ENCODE measurements at places on chromosomes 4 and X.

- no peak for DNase-seq
Measured at GRCh38 chr4:7978489-7978888, 38.8 kb upstream of the AFAP1 start.

GRCh38 chr4:77037736-77038135 lies 38.1 kb downstream of the CCNI start:
- no peak for DNase-seq

DNA sequence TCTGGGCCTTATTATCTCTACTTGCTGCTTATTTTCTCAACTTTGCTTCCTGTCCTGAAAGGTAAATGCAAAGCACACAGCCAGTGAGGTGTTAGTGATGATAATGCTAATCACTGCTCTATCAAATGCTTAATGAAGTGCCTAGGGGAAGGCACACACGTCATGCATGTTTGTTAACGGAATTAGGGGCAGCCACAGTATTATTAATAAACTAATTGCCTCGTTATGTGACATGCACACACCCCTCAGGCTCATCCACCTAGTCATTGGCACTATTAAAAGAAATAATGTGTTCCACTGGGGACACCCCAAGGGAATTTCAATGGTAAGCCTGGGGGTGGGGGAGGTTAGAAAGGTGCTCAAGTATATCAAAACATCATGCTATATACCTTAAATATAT lies 125.2 kb downstream of the GUCY2F start:
- no peak for DNase-seq

DNA sequence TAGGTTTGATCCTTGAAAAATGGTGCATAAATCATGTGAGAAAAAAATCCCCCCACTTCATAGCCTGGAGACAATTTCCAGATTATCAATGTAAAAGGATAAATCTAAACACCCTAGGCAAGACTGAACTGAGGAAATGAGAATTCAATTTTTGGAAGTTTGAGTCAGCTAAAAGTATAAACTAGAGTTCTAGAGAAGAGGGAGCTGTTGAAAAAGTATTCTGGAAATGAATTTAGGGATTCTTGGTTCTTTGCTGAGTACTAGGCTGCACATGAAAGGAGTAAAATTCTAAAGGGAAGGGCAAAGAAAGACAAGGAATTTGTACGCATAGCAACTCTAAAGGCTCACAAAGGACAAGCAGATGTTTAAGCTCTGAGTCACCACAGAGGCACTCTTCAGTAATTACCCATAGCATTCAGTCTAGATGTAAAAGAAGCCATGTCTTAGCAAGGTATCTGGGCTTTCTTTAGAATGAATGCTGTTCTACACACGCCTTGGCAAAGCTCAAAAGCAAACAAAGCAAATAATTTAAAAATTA lies 896.5 kb downstream of the PDHA2 start:
- DNase-seq: no peak

GRCh38 chrX:10048707-10049106 lies 81.5 kb downstream of the CLDN34 start:
- DNase-seq: no peak

- DNase-seq: no peak
Measured at GRCh38 chr4:94897023-94897422, 139.3 kb downstream of the BMPR1B start.

DNA sequence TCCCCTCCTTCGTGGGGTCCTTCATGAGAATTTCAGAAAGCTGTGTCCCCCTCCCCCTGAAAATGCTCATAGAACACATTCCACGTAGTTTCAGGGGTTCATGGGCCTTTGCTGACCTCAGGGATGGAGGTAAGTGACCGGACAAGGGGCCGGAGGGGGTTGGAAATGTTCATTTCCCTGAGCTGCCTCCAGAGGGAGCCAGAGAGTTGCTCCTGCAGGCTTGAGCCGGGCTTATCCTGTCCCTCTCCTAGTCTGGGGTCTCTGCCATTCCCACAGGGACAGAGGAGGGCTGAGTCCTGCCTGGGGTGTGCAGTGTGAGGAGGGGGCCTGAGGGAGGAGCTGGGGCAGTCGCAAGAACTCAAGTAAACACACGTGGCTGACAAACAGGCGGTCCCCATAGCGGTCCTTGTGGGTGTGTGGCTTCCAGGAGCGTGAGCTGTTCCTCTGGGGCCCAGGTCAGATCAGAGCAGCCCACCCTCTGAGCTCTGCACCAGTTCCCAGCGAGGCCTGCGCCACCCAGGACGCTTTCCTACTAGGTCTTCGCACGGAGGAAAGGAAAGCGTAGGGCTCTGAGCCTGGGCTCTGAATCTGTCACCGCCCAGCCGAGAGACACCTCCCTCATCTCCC lies 62.5 kb downstream of the WFS1 start:
- DNase-seq: no peak

GRCh38 chr4:137905930-137906329 lies 336.2 kb downstream of the SLC7A11 start:
- DNase-seq: no peak

DNA sequence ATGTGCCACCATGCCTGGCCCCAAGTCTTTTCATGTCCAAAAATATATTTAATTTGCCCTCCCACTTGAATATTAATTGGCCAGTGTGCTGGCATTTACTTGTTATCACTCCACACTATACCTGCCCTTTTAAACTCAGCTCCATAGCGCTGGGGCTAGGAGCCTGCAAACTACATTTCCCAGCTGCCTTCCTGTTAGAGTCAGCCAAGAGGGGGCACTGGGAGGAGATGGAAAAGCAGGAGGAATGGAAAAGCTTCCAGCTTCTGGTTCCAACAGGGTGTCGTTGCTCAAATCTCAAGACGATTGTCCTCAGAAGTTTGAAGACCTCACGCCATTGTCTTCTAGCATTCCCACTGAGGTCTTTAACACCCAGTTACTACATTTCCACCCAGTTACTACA lies 315.5 kb downstream of the BCOR start:
- no peak for DNase-seq

DNA sequence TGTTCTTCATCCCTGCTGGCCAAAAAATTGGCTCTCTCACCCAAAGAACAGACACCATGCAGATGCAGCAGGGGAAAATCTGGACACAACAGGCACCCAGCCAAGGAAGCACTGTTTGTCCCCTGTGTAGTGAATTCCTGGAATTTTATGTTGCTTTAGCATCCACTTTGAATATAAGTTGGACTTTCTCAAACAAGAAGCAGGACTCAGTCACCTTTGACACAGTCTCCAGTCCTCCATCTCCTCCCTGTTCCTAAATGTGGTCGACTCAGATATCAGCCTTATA lies 11.8 kb downstream of the ZNF182 start:
- no peak for DNase-seq

DNA sequence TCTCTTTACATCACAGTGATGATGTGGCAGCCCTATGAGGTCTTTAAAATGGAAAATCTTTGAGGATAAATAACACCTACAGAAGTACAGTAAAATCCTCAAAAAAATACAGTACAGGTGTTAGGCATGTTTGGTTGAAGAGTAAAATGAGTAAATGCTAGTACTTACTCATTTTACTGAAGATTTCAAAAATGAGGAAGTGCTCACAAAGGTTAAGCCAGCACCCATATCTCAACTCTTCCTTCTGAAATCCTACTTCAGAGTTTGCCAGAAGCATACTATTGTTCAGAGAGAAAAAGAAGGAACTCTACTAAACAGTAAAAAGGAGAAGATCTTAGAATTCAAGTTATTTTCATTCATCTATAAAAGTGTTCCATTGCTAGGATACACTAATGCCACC lies 130.9 kb downstream of the CBR4 start:
- DNase-seq: no peak

DNA sequence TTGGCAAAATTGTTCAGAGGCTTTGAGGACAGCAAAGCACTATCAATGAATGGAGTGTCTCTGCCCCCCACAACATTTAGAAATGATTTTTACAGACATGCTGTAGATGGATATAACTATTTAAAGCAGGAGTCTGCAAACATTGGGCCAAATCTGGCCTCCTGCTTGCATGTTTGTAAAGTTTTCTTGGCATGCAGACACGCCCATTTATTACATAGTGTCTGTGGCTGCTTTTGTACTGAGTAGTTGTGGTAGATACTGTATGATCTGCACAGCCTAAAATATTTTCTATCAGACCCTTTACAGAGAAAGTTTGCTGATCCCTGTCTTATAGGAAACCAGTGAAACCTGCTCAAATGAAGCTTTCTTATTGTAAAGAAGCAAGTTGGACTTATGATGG lies 45.5 kb upstream of the PHEX start:
- no peak for DNase-seq

DNA sequence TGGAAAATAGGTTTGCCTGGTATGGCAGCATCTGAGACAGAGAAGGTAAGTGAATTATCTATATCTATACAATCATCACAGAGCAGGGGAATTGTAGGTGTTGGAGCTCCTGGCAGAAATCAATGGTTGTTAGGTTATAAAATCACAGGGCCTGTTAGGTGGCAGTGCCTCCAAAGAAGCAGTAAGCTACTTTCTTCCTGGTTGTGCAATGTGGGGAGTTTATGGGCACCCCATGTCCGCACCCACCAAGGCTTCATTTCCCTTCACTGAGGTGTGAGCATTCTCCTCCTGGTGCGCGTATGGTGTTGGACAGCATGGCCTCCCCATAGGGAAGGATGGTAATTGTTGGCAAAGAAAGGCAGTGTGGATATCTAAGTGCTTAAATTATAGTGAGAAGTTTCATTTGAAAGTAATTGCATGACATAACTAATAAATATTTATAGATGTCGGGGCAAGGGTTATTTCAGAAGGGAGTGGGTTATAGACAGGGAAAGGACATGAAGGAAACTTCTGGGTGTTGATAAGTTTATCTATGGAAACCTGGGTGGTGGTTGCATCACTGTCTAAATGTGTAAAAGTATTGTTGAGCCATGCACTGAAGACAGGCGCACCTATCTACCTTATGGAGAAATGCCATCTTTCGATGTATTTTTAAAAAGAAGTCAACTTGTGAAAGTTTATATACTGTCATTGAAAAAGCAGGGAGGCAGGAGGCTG lies 153.7 kb downstream of the FRAS1 start:
- DNase-seq: no peak

DNA sequence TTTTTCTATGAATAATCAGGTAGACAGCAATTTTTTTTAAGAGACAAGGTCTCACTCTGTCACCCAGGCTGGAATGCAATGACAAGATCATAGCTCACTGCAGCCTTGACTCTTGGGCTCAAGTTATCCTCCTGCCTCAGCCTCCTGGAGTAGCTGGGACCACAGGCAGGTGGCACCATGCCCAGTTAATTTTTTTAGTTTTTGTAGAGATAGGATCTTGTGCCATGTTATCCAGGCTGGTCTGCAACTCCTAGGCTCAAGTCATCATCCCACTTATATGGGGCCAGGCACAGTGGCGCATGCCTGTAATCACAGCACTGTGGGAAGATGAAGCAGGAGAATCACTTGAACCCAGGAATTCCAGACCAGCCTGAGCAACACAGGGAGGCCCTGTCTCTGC lies 26.8 kb downstream of the AFAP1 start:
- DNase-seq: no peak

- no peak for DNase-seq
Measured at GRCh38 chr4:60039908-60040307, 1160.2 kb upstream of the ADGRL3 start.

- no peak for DNase-seq
Measured at GRCh38 chr4:181418496-181418895, 824.7 kb upstream of the TENM3 start.

DNA sequence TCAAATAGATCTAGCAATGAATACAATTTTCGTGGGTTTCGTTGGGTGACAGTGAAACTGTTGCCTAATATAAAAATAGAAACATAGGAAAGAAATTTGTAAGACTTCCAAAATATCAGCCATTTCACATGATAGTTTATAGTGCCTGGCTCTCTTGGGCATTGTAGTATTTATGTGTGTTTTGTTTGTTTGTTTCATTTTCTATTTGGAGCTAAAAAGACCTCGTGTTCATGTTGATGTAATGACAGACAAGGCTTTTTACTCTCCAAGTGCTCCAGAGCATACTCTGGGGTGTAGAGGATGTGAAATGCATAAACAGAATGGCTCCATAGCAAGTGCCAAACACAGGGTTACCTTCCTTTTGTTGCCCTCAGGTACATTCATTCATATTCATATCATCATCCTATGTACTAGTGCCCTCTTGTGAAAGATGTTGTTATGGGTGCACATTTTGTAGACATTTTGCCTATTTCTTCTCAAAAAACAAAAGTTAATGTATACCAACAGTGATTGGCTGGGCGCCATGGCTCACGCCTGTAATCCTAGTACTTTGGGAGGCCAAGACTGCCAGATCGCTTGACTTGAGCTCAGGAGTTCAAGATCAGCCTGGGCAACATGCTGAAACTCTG lies 100.7 kb upstream of the AMOT start:
- no peak for DNase-seq

GRCh38 chr4:53374777-53375258 lies 2.6 kb upstream of the FIP1L1 start:
- DNase-seq: no peak

GRCh38 chr4:149291463-149291862 lies 524.2 kb downstream of the IQCM start:
- no peak for DNase-seq

DNA sequence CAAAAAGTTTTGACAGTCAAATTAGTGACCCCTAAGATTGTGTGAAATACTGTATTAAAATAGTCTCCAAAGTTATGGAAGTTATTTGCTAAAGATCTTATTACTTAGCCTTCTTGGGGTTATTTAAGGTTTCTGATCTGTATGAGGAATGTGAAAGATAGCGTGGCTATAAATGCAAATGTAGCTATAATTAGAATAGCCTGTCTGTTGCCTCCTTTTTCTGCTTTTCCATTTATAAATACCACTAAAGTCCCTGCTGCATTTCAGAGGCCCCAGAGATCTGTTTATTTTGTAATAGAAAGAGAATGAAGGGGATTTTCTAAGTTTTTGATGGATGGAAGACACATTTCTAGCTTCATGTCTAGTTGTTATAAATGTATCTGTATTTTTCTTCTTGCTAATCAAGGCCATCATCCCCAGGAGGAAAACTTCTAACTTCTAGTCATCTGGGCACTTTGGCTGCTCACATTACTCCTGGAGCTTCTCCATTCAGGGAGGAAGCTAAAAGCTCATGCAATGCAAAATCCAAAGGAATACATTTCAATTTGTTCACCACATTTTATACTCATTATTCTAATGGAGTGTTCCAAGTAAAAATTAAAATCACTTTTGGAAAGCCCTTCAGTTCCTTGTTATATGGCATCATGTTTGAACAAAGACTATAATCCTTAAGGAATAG lies 73.9 kb downstream of the INTS12 start:
- no peak for DNase-seq

Measured in CD4-positive, alpha-beta T cell treated with Interleukin-4 for 1 hour (primary cell).